ENCODE measurements at places on chromosomes 1 and 21.

GRCh38 chr1:221016751-221017150, 137.5 kb downstream of the HLX start:
- no peak for DNase-seq

DNA sequence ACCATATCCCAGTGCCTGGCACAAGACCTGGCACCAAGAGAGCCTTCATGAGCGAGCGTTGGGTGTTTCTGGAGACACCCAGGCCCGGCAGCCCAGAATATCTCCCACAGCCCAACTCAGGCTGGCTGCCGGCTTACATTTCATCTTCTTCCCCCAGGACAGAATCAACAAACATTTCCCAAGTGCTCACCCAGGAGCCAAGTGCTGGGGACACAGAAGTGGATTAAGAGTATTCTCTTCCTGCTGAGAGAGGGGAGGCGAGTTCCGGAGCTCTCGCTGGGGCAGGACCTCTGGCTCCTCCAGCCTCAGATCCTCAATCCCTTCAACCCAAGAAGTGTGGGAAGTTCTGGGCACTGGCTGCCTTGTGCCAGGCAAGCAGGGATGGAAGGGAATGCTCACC, 23.6 kb downstream of the IFFO2 start:
- DNase-seq: no peak

DNA sequence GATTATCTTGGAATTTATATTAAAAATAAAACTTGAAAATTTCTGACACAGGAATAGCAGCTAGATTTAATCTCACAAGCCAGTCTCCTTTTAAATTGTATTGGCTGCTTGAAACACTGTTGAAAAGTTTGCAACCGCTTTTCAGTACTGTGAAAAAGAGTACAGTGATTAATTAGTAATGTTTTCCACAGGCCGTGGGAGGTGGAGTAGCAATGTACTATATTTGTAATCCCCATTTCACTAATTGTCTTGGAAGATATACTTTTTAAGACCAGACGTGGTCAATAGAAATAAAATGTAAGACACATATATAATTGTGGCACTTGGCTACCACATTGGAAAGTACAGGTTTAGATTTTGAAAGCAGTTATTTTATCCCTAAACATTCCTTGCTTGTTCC, 40.8 kb upstream of the MYOCOS start:
- DNase-seq: no peak

DNA sequence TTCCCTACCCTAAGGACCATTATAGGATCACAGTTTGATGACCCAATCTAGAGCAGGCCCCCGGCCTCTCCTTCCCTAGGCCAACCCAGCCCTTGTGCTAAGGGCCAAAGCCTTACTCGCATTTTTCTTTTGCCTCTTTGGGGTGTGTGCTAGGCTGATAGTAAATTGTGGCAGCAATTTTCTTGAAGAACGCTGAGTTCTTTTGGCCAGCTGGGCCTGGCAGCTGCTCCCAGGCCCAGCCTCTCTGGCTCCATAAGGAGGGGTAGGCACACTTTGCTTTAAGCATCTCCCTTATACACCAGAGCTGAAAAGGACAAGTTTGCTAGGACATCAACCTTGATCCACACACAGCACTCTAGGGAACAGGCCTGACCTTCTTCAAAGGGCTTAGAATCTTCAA, 4.2 kb downstream of the OLFML2B start:
- no peak for DNase-seq

- no peak for DNase-seq
Measured at GRCh38 chr1:181050922-181051321, 17.1 kb downstream of the MR1 start.

- no peak for DNase-seq
Measured at GRCh38 chr1:217027403-217028080, 304.3 kb upstream of the ESRRG start.

- no peak for DNase-seq
Measured at GRCh38 chr1:63740432-63740831, 33.4 kb upstream of the ROR1 start.

GRCh38 chr1:94819945-94820746, at the start of gene SLC44A3:
SLC44A3 (plus strand) TSS chr1:94820357; CDS start chr1:94820452, 95 bp downstream.
- DNase-seq: no peak

- DNase-seq: no peak
Measured at GRCh38 chr1:205994346-205994745, 8.8 kb downstream of the RAB7B start.

- no peak for DNase-seq
Measured at GRCh38 chr1:151593730-151594129, 18.1 kb upstream of the SNX27 start.

DNA sequence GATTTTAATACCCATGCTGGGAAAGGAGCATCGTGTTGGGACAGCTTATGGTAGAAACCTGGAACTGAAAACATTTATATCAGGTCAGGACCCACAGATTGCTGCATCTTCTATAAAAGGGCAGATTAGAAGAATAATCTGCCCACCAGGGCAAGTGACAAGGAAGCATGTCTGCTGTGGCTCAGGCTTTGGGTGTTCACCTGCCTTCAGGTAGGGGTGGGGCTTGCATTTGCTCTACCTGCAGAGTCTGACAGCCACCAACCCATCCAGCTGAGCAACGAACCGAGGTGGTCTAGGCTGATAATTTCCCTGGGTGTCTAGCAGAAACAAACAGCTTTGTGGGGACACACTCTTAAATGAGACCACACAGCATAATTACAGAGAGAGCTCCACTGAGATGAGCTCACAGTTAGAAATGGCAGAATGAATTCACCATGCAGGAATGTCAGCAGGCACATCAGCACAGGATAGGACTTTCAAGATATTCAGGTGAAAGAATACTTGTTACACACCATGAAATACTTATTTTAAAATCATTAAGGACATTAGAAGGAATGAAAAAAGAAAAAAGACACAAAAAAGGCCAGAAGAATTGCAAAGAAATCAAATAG, 36.1 kb upstream of the B3GALT5 start:
- DNase-seq: no peak

DNA sequence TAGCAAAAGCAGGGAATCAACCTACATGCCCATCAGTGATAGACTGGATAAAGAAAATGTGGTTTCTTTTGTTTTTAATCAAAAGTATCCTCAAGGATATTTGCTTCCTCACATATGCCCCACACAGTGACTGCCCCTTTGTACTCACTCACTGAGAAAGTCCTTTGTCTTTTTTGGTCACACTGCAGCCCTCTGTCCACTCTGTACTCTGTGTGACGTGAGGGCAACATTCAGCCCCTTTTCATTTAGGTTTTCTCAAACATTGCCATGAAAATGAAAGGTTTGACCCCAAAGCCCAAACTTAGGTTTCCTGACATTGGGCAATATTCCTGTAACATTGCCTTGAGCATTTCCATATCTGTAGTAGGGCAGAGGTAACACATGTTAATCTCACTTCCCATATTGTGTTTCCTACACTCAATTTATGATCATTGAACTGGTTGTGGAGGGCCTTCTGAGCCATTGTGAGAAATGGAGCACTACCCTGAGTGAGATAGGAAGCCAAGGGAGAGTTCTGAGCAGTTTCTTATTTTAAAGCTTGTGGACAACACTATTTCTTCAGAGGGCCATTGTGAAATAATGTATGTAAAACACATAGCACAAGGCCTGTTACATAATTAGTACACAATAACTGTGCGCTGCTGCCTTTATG, 501.9 kb upstream of the C1orf87 start:
- no peak for DNase-seq

- no peak for DNase-seq
Measured at GRCh38 chr1:183512450-183512849, 40.2 kb downstream of the SMG7 start.

- DNase-seq: no peak
Measured at GRCh38 chr21:45629046-45629981, 14.2 kb upstream of the PCBP3 start.

DNA sequence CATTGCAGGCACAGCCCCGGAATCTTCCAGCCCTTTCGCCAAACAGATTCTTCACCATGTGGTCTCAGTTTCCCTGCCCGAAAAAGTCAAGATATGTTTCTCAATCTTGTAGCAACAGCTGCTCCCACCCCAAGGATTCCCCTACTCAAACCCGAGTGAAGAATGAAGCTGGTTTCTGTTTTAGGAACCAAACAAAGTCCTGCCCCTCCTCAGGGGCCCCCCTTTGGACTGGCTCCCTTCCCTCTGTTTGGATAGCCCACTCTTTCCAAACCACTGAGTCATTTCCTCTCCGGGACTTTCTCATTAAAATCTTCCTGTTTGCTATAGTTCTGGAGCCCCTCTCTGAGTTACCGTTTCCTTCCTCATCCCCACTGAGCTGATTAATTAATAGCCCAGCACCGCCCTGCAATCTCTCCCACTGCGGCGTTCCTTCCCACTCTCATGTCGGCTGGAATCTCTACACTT, 100.9 kb downstream of the TSEN15 start:
- no peak for DNase-seq

DNA sequence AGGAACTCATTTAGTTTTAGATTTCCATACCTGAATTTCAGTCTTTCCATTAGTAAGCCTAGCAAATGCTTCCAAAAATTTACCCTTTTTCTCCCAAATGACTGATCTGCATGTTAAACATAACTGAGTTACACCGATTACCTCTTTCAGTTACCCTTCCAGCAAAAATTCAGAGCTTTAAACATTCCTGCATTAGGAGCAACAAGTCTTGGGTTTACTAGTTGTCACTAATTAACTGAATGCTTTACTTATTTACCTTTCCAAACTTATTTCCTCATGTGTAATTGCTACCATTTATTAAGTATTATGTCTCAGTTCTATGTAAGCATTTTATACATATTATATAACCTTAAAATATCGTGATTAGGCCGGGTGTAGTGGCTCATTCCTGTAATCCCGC, 3.1 kb downstream of the LAMTOR5 start:
- DNase-seq: no peak

DNA sequence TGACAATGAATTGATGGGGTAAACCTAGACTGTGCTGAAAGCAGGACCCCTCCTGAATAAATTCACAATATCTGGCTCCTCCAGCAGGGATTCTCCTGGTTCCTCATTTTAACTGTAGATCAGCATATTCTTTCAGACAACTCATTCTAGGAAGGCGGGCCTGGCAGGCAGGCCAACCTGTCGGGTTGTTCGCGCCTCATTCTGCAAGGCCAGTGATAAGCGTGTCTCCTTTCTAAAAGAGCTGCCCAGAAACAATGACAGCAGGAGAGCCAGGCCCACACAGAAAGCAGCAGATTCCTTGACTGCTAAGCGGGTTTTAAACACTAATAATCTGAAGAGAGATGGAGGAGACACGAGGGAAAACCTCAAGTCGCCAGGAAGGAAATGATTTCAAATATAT, 70.0 kb downstream of the NTPCR start:
- DNase-seq: no peak

GRCh38 chr1:156760092-156760795, 7.1 kb upstream of the PRCC start:
- no peak for DNase-seq

DNA sequence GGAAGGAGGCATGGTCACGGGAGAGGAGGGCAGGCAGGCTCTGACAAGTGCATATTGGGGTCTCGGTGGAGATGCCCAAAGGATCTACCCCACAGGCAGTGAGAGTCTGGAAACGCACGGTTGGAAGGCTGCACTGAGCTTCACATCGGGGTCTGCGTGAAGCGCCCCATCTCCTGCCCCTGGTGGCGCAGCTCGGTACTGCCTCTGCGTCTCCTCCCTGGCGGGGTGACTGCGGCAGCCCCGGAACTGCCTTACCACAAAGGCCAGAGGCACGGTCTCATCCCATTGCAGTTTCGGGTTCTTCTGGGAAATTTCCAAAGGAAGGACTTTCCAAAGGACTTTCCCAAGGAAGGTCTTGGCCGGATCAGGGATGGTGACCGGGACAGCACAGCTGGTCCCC, 69.2 kb upstream of the AJAP1 start:
- DNase-seq: peak; percentile 30

- DNase-seq: no peak
Measured at GRCh38 chr1:89973471-89974127, 21.3 kb upstream of the ZNF326 start.

- DNase-seq: no peak
Measured at GRCh38 chr1:119651641-119652040, 3.6 kb upstream of the ZNF697 start.

GRCh38 chr21:43859747-43860214, 5.2 kb upstream of the AGPAT3 start:
- DNase-seq: no peak

DNA sequence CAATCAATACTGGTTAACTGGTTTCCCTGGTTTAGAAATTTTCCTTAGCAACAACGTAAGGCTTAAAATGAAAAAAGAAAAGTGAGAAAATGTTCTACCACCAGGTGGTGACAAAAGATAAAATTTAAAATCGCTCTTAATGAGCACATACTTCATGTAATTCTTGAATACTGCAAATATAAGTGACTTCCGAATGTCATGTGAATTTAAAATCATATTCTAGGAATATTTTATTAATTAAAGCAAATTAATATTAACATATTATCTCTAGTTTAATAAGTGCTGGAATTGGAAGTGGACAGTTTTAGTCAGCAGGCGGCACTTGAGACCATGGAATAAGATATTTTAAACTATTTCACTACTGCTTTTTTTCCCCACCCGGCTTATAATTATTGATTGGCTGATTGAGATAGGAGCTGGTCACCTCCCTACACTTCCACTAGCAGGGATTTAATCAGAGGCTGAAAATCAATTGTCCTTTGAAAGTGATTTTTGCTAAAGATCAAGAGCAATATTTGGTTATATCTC, 5.0 kb upstream of the ADAMTS1 start:
- no peak for DNase-seq

DNA sequence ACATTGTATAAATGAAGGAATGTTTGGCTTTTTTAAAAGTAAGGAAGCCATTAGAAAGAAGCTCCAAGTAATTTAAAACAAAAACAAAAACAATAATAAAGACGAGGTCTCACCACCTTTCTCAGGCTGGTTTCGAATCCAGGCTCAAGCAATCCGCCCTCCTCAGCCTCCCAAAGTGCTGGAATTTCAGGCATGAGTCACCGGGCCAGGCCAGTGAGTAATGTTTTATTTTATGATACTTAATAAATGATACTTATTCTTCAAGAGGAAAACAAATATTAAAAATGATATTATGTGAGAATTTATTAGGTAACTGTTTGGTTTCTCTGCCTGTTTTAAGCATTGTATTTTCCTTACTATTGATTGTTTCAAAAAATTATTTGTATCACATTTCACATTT, 201.4 kb upstream of the BRINP3 start:
- no peak for DNase-seq

DNA sequence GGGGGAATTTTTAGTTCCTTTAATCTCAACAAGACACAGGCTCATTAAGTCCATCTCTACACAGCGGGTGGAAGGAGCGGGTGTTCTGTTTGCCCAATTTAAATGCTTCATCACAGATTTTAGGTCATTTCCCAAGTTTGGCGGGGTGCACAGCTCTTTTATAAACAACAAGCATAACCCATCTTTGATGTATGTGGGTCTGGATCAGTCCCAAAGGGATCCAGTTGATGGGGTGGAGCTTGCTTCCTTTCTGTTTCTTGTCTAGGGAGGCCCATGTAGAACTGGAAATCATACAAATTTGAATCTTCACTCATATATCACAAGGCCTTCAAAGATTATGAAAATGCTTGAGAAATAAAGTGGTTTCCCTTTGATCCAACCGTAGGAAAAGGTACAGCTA, 140.5 kb upstream of the C8B start:
- DNase-seq: no peak

- DNase-seq: peak; percentile 50
Measured at GRCh38 chr1:116508984-116509980, 61.5 kb downstream of the CD58 start.
